ENCODE measurements at places on chromosomes 7 and 10.

- peak; percentile 60 for DNase-seq
These were observed 7.9 kb downstream of the MTURN start for GRCh38 chr7:30142710-30143109.

- no peak for DNase-seq
These were observed 14.0 kb upstream of the CUX1 start for GRCh38 chr7:101803203-101804087.

- no peak for DNase-seq
These were observed 95.0 kb downstream of the CELF2 start for GRCh38 chr10:11112718-11113117.

DNA sequence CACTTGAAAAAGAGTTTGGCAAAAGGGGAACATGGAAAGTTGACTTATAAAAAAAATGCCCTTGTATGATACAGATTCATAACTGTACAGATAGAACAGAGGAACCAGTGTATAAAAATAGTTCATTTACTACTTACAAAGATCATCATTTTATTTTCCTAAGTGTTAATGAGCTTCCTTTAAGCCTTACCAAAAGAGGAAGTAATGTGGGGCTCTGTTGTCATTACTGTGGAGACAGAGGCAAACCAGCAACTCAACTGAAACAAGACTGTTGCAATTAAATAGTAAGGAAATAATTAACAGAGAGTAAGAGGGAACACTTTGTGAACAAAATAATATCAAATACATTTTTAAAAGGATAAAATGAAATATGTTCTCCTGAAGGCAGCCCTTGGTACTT is 526.2 kb upstream of the ADARB2 start:
- no peak for DNase-seq

DNA sequence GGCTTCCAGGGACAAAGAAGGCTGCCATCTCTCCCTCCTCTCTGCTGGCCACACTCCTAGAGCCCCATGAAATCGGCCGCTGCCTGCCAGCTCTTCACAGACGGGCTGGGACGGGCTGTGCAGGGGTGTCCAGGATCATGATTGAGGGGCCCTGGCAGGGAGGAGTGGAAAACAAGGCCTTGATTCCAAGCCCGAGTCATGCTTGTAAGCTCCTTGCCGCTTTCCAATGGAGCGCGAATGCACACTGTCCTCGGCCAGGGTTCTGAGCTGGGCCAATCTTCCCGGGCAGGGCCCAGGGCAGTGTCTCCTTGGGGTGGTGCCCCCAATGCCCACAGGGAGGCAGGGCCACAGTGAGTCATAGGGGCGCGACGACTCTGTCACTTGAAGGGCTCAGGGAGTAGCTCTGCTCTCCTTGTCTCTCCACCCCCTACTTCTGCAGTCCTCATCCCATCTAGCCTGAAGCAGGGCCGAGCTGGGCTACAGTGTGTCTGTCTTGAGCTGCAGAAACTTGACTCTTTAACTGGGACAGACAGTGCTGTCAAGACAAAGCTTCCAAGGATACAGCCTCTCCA is 186.2 kb upstream of the SVIL start:
- DNase-seq: no peak

DNA sequence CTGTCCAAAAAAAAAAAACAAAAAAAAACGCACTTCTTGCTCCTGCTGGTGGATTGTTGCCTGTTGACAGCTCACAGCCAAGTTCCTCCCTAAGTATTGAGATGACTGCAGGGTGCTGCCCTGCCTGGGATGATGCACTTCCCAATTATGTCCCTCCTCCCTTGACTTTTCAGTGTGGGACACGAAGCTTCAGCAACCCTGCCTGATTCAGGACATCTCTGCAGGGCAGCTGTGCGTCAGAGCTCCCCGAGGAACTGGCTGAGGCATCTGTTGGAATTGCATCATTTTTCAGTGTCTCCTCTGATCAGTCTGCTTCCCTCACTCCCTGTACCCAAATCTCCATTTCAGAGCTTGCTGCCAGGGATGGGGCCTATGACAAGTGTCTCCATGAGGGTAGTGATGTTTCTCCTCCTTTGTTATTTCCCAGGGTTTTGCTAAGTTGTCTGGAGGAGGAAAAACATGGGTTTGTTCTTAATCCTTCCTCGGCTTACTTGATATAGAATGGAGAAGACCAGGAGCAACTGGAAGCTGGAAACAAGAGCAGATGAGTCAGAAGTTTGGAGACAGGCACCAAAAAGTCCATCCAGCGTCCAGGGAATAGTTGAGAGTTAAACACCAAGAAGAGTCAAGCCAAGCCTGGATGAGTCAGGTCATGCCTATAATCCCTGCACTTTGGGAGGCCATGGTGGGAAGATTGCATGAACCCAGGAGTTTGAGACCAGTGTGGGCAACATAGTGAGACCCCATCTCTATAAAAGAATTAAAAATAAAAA is 355.1 kb downstream of the GALNT17 start:
- no peak for DNase-seq

- no peak for DNase-seq
These were observed 66.7 kb downstream of the PRKG1 start for GRCh38 chr10:51141010-51141409.

- no peak for DNase-seq
These were observed 80.8 kb downstream of the GPR26 start for GRCh38 chr10:123746942-123747341.

DNA sequence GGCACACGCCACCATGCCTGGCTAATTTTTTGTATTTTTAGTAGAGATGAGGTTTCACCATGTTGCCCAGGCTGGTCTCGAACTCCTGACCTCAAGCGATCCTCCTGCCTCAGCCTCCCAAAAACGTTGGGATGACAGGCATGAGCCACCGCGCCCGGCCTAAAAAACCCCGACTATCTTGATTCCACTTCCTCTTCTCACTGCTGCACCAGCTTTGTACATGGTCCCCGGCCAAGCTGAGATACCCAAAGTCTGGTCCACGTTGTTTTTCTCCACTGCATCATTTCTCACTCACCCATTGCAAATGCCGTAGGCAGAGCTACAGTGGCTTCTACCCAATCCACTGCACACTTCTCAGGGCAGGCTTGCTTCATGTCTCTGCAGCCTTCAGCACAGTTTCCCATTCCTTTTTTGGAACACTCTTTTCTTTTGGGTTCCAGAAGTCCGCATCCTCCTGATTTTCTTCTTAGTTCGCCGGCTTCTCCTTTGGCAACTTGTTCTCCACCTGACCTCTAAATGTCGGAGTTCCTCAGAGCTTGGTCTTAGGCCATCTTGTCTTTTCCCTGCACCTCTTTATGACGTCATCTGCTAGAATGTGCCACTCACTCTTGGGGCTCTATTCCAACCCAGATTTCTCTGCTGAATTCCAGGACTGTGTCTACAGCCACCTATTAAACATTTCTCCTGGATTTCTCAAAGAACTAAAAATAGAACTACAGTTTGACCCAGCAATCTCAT is 6.0 kb upstream of the GNB2 start:
- no peak for DNase-seq

DNA sequence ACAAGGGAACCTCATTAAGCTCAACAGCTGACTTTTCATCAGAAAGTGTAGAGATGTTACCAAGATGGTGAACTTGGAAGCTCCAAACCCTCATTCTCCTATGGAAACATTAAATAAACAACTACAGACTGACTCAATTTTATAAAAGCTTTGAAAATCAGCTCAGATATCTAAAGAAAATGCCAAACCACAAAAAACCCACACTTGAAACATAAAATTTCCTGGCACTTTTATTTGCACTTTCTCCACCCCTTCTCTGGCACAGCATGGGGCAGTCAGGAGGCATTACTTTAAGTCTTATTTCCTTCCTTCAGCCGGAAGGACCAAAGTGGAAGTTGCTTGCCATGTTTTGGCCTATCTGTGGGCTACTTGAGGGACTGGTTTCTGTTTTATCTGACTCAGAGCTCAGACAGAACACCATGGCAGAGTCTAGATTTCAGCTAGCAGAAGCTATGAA is 114.7 kb downstream of the ODAD2 start:
- DNase-seq: no peak

DNA sequence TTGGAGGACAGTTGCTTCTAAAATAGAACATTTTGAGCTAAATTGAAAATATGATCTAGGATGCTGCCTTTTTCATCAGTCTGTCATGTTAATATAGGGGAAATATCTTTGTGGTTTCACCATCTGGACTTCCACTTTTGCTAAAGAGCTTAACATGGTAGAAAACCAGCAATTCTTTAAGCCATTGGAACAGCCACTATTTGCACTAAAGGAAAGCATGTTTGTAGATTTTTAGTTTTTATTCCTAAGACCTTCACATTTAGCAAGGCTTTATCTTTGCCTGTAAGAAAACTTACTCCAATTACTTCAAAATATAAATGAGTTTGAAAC is 291.0 kb downstream of the RNLS start:
- no peak for DNase-seq

- no peak for DNase-seq
These were observed 149.2 kb upstream of the GHITM start for GRCh38 chr10:83990126-83990525.

- DNase-seq: no peak
These were observed 502.9 kb upstream of the CELF2 start for GRCh38 chr10:10514797-10515196.

DNA sequence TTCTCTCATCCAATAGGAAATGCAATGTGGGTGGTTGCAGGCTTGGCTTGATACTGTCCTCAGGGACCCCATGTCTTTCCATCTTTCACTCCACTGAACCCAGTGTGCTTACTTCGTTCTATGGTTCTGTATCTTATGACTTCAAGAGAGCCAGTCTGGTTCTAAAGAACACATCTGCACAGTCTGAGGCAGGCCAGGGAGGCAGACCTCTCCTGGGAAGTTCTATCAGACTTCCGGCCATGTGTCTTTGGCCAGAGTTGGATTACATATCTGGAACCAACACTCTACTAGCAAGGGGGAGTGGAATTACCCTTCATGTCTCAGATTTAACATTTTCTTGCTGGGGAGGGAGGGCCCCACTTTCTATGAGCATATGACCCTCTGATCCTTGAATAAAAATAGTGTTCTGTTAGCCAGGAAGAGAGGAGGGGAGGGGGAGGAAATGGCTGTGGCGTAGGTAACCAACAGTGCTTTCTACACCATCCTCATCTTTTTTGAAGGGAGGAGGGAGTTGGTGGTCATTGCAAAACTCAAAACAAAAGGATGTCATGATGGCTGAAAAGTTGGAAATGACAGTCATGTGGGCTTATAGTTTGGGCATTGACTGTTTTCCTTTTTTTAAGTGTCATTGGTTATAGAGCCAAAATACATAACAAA is 370.2 kb downstream of the GATA3 start:
- DNase-seq: no peak

DNA sequence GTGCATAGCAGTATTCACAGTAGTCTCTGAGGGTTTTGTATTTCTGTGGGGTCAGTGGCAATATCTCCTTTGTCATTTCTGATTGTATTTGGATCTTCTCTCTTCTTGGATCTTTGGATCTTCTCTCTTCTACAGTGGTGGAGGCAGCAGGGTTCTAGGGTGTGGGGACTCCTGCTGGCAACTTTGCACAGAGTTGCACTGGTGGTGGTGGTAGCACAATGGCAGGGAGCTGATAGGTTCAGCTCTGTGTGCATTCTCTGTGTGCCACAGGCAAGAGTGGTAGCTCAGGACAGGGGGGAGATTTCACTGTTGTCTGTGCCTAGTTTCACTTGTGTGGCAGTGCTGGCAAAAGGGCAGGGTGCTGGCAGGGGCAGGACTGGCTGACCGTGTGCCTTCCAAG is 35.1 kb upstream of the PRSS37 start:
- no peak for DNase-seq

- no peak for DNase-seq
These were observed 61.1 kb downstream of the WDFY4 start for GRCh38 chr10:48745662-48746245.

DNA sequence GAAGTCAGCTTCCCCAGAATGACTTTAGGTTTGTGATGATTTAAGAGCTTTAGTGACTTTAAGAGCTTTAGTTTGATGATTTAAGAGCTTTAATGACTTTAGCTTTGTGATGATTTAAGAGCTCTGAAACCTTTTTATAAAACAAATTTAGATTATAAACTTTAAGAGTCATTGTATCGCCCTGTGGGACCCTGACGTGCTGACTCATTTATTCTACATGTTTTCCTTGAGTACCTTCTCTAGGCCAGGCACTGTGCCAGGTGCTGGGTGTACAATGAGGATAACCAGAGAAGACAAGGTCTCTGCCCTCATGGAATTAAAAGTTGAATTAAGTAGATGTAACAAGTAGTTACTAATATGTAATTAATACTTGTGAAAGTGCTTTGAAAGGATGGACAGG is 45.4 kb downstream of the CNNM1 start:
- no peak for DNase-seq

GRCh38 chr10:112744181-112745096 is 205.6 kb upstream of the TCF7L2 start:
- no peak for DNase-seq

DNA sequence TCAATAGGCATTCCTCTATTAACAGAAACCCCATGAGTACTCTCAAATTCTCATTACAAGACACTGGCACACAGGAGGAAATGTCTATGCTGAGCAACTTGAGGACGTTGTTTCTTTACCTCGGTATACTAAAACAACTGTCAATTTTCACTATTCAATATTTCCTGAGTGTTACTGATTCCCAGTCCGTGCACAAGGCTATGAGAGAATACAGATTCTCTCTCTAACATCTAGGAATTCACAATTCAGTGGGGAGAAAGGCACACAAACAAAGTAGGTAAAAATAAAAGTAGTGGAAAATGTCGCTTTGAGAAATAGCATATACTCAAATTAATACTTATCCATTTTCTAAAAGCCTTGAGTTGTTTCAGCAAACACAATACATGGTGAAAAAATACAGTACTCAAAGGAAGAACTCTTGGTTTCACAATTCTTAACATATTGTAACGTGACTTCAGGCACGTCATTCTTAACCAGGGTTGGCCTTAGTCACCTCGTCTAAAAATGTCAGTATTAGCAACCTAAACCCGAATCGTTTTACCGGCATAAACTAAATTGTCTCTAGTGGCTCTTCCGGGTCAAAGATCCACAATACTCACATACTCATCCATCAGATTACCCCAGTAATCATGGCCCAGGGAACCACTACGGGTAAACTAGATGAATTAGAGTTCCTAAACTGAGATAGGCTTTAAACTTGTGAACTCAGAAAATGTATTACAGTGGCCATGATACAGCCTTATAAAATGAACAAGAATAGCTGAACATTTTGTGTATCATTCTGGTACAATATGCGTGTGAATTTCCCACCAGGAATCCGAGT is 1.5 kb downstream of the IPMK start:
- DNase-seq: peak; percentile 41

- DNase-seq: no peak
These were observed 260.4 kb downstream of the CDK14 start for GRCh38 chr7:90856351-90857070.

DNA sequence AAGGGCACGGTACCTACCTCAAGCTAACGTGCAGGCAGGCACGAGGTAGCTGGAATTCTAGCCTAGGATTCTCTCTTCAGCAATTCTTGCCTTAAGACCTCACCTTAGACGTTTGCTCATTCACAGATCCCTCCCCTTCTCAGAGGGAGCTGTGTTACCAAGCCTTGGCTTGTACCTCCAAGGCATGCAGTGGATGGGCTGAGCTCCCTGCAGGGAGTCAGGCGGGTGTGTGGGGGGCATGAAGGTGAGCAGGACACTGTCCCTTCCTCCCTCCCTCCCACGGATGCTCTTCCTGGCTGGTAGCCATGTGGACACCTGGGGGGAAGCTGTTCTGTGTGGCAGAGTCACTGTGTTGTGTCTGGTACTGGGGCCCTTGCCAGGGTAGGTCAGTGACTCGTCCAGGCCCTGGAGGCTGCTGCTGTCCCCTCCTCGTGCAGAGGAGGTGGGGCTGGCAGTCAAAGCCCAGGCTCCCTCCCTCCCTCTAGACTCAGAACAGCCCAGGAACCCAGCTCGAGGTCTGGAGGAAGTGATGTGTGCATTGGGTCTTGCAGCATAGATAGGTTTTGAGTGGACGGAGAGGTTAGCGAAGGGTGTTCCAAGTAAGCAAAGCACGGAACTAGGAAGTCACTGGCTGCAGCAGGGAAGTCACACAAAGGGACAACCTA is 222.2 kb upstream of the SH2B2 start:
- DNase-seq: no peak
